Mesenteric fat pad (tissue), 1 donor: ENCODE measurements at places on chromosomes 4 and X. TPM values are rescaled to one million over a fixed set of nuclear protein-coding genes. Genes with fewer than 3 reads are reported as not detected.

DNA sequence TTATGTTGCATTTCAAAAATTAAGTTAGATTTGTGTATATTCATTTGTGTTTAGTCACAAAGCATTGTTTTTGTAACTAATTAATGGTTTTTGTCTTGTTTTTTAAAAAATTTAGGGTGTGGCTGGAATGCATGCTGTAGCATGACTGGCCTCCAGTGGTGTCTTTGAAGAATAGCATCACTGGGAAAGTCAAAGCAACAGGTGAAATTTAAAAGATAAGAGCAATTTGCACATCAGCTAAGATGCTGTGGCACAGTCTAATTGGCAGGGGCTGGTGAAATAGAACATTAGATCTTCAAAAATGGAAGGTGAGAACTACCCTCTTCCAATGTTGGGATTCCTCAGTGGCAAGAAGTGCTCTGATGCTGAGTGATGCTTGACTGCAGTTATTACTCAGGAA is 45.3 kb downstream of the ANK2 start:
- no peak for DNase-seq

- no peak for DNase-seq
These were observed 34.4 kb downstream of the FRAS1 start for GRCh38 chr4:78091534-78091933.

DNA sequence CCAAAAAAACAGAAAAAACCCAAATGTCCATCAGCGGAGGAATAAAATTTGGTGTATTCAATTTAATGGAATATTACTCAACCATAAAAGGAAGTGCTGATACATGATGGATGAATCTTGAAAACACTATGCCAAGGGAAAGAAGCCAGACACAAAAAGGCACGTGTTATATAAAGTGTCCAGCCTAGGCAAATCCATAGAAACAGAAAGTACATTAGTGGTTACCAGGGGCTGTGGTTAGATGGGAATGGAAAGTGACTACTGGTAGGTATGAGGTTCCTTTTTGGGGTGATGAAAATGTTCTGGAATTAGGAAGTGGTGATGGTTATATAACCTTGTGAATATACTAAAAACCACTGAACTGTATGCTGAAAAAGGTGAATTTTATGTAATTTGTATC is 3.5 kb upstream of the CDKL2 start:
- DNase-seq, result no peak

GRCh38 chrX:134691453-134691852 is 33.2 kb upstream of the PLAC1 start:
- DNase-seq, result no peak

GRCh38 chr4:4248029-4248884 is at the start of gene TMEM128:
Gene TMEM128, minus strand, starts transcription at chr4:4248223. Its CDS starts 21 bp downstream, at chr4:4248202.
- peak; percentile 97 for DNase-seq

DNA sequence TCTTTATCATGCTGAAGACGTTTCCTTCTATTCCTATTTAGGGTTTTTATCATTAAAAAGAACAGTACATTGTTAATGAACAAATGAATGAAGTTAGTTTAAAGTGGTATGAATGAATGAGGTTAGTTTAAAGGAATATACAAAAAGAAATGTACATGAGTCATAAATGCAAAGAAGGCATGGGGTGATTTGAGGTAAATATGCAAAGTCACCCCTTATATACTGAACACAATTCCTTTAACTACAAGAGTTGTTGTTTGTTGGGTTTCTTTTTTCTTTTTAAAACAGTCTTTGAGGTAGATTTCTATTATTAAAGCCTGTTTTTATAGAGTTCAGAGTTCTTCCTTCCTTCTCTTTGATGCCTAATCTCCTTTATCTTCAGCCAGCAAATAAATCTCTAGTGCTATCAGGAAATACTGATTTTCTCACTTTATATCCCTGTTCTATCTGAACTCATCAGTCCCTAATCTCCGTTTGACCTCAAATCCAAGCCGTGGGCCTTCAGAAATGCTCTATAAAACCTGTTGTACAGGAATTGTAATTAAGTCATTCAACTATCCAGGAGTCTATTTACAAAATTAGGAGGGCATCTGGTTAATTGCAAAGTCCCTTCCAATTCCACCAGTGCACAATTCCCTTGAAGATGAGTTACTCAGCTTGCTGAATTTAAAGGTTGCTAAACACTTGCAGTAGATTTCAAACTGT is 31.6 kb upstream of the ABCG2 start:
- no peak for DNase-seq

DNA sequence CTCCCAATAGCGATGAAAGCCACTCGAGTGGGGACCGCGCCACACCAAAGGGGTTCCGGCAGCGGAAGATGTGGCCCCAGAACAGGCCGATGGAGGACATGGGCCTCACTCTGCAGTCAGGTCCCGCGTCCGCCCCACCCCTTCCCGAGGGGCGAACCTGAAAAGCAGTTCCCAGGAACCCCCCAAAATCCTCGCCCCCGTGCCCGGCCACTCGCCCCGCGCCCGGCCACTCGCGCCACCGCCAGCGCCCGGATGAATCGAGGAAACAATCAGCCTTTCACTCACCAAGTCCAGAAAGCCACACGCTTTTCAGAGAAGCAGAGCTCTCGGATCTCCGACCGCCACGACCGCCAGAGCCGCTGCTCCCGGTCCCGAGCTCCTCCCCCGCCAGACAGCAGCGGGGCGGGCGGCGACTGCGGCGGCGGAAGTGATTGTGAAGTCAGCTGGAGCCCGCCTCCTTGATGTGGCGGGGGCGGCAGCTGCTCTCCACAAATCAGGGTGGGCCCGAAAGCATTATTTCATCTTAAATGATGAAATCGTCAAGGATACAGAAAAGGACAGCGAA is at the start of gene PJA1:
Gene PJA1 (minus strand): TSS at position 367 of the 565 bp plus-strand sequence. CDS start 2,380 bp downstream, outside the sequence.
- DNase-seq, result no peak

- DNase-seq, result no peak
These were observed 929 bp downstream of the MAB21L2 start for GRCh38 chr4:150582873-150583286.

DNA sequence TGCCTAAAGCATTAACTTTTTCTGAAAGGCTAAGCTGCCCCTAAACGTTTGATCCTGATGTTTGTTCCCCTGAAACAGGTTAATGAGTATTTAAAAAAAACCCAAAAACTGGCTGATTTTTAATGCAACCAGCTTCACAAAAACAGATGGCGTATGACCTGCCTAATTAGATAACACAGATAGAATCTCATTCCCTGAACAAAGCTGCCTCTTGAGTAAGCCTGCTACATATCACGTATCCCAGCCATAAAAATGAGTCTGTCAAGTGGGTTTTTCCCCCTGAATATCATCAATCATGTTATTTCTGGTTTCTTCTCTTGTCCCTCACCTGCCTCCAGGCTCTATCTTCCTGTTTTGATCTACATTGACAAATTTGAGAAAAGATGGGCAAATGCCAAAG is 154.2 kb upstream of the FAM9B start:
- DNase-seq, result no peak

DNA sequence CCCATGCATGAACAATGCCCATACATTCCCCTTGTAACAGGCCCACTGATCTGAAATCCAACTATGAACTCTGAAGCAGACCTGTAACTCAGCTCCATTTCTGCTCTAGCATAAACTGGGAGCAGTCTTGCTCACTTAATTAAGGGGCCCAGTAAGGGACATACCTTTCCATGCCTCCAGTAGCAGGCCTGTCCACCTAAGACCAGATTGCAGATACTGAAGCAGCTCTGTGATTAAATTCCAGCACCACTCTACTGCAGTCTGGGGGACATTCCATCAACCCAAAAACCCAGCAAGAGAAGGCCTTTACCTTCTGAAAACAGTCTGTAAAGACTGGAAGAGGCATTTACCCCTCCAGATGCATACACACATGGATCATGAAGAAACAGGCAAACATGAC is 162.0 kb upstream of the NEIL3 start:
- DNase-seq, result no peak

- DNase-seq, result no peak
These were observed 6.6 kb downstream of the CLNK start for GRCh38 chr4:10677796-10678497.

GRCh38 chr4:150986085-150986484 is 29.0 kb downstream of the LRBA start:
- DNase-seq, result no peak

DNA sequence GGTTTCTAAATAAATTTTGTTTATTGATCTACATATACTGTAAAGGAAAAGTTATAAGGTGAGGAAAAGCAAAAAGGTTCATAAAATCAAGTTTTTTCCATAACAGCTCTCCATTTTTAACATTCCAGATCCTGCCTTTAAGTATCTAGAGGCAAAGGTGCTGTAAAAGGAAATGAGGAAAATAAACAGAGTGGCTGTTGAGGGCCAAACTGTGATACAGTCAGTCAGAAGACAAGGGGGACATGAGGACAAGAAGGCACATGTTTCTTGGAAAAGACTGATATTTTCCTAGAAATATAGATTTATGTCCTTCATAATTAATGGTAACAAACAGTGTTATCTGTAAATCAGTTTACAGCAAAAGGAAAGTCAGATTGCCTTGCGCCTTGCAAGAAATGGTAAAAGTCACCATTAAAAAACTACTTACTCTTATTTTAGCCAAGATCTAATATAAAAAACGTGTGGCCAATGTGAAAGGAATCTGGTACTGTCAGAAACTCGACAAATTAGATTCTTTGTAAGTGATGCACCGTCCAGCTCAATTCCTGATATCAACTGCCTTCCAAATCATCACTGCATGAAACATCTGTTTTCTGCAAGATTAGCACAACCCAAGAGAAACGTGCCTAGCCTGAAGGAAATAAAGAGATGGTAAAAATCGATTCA is 34.0 kb upstream of the VEGFD start:
- no peak for DNase-seq

GRCh38 chr4:100895556-100896197 is 377.9 kb upstream of the EMCN start:
- no peak for DNase-seq

DNA sequence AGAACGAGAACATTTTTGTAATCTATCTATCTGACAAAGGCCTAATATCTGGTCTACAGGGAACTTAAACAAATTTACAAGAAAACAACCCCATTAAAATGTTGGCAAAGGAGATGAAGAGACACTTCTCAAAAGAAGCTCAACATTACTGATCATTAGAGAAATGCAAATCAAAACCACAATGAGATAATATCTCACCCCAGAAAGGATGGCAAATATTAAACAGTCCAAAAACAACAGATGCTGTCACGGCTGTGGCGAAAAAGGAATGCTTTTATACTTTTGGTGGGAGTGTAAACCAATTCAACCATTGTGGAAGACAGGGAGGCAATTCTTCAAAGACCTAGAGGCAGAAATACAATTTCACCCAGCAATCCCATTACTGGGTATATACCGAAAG is 2284.8 kb downstream of the ARAP2 start:
- no peak for DNase-seq

- no peak for DNase-seq
These were observed 151.7 kb upstream of the HHIP start for GRCh38 chr4:144494280-144494679.

DNA sequence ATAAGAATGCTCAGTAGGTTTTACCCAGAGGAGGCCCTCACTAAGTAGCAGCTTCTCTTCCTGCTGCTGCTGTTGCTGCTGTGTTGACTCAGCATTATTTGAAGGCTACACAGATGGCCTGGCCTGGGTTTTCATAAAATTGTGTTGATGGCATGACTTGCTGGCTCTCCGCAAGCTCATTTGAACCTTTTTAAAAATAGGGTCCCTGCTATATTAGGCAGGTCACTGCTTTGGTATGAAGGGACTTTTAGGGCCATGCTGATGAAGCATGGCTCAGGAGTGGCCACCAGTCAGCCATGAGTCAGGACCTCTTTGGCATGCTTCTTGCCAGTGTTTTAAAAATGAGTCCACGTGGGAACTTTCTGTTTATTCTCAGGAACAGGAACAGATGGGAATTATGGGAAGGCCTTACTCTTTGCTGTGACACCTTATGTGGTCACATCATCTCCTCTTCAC is 128.7 kb downstream of the MID1IP1 start:
- no peak for DNase-seq

GRCh38 chr4:6972911-6973310 is 63.3 kb downstream of the TBC1D14 start:
- no peak for DNase-seq

- DNase-seq, result no peak
These were observed 75.0 kb downstream of the FAT4 start for GRCh38 chr4:125389713-125390112.

- DNase-seq, result no peak
These were observed 43.9 kb downstream of the CLNK start for GRCh38 chr4:10640561-10641201.

GRCh38 chrX:40012039-40012867 is 85.5 kb downstream of the BCOR start:
- DNase-seq, result no peak

The MAGEE2 gene
- not detected for total RNA-seq

The FANCB gene
- total RNA-seq, result 1.1 TPM

The ARAP2 gene
- total RNA-seq, result 13.5 TPM

The SOD3 gene
- 128 TPM for total RNA-seq

The NLGN4X gene
- 8.4 TPM for total RNA-seq

The RBM47 gene
- 53.3 TPM for total RNA-seq
